ENCODE measurements at places on chromosomes 1 and 21.

GRCh38 chr1:167258858-167259257 lies 38.2 kb downstream of the POU2F1 start:
- no peak for DNase-seq

- no peak for DNase-seq
Observed at GRCh38 chr21:15566703-15567102, 163.1 kb upstream of the USP25 start.

- DNase-seq, result no peak
Observed at GRCh38 chr1:46001081-46001785, 131.2 kb downstream of the PIK3R3 start.

- peak; percentile 15 for DNase-seq
Observed at GRCh38 chr1:96979304-96980268, 258.0 kb downstream of the PTBP2 start.

GRCh38 chr1:166960858-166961474 lies 14.4 kb downstream of the ILDR2 start:
- DNase-seq, result no peak

DNA sequence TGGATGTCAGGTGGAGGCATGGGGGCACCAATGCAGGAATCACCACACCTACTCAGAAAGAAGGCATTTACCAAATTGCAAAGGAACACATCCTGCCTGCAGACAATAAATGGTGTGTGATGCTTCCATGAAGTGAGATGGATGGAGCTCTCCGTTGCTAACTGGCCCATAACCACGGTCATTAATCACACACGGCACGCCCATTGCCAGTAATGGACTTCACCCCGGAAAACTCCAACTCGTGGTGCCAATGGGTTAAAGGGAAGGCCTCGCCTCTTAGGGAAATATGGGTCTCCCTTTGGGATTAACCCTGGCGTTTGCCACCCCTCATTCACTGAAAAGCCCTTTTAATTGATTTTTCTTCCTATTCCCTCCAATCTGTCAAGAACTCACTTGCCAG lies 443.1 kb upstream of the DAB1 start:
- no peak for DNase-seq

- no peak for DNase-seq
Observed at GRCh38 chr1:64769482-64769881, 24.6 kb downstream of the RAVER2 start.

GRCh38 chr1:25575191-25575590 lies 31.8 kb downstream of the LDLRAP1 start:
- DNase-seq, result no peak

DNA sequence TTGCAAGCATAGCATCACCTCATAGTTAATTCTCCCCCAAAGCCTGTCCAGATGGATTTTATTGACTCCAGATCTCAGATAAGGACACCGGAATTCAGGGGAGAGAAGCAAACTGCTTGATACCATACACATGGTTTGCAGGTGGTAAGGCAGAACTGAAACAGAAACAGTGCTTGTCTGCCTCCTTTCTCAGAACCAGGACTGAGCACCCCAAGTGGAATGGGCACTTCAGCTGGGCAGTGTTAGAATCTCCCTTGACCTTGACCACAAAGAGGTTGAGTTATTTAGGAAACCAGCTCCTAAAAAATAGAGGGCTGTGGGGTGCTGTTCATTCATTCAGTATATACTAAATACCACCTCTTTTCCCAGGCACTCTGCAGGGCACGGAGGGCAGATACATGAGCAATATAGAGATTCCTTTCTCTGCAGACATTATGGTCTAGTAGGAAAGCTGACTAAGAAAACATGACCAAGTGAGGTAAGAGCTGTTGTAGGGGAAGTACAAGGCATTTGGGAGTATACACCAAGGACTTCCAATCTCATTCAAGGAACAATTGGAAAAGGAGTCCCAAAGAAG lies 185.2 kb downstream of the C1orf94 start:
- no peak for DNase-seq

- DNase-seq, result peak; percentile 29
Observed at GRCh38 chr1:39102537-39103327, 76.6 kb downstream of the NDUFS5 start.
